ENCODE measurements at places on chromosomes 16 and 17.

- no peak for DNase-seq
These were observed 2.6 kb downstream of the ANKRD40CL start for GRCh38 chr17:50764734-50765149.

GRCh38 chr16:83968306-83968851 lies 335 bp downstream of the NECAB2 start:
- DNase-seq = no peak

DNA sequence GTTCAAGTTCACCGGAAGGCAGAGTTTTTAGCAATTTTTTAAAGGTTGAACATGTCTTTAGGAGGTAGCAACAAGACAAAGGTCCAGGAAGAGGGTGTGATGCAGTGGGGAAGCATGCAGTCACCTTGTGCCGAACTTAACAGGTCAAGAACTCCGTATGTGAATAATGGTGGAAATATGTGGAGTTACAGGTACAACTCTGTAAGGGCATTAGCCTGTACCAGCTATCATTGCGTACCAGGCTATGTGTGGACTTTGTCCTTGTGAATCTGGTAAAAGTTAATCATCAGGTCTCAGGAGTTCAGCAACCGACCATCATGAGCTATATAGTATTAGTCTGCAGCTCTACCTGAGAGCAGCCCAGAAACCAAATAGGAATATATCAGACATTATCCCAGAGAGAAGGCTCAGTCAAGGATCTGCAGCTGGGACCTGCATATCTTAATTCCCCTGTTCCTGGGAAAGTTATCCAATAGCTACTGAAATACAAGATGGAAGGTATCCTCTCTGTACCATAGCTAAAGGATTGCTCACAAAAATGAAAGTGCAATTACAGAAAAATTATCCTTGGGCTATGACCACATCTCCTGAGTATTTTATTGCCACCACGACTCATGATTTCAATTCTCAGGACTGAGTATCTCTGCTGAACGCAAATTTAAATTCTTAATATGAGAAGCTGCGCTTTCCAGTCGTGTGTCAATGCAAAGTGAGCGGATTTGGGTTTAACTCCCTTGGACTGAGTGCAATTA lies 469.3 kb downstream of the CDH13 start:
- DNase-seq = no peak

- no peak for DNase-seq
These were observed 19.4 kb downstream of the NATD1 start for GRCh38 chr17:21233581-21234347.

DNA sequence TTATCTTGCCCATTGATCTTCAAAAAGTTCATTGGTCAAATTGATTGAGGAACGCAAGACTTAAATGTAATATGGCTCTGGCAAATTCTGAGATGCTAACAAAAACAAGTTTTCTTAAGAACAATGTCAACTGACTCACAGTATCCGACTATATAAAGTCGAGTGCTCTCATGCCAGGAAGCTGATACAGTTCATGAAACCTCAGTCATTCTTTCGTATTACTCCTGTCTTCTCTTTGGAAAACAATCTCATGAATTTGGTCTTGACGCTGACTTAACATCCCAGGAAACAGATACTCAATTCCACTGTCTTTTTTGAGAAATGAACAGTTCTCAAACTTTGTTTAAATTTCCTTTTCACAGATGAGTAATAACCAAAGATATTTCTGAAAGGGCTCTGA lies 704.9 kb downstream of the MAF start:
- no peak for DNase-seq

- no peak for DNase-seq
These were observed 28.2 kb upstream of the CSNK2A2 start for GRCh38 chr16:58225965-58226602.

GRCh38 chr17:9472094-9472493 lies 103.5 kb downstream of the STX8 start:
- DNase-seq = no peak

- no peak for DNase-seq
These were observed 115.2 kb downstream of the C17orf67 start for GRCh38 chr17:56718515-56718914.

- DNase-seq = no peak
These were observed 13.7 kb upstream of the LDHD start for GRCh38 chr16:75130150-75130771.
